ENCODE measurements at places on chromosomes 2 and 18.

DNA sequence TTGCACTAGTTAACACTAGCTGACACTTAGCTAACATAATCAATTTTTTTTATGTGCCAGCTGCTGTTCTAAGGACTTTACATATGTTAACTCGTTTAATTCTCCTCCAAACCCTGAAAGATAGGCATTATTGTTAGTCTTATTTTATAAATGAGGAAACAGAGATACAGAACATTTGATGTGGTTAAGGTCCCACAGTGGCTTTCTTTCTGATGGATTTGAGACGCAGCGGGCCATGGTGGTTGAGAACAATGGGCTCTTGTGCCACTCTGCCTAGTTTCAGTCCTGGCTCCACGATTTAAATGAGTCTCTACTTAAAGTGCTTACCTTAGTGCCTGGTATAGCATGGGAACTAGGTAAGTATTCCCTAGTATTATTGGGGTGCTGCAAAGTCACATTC, 201.9 kb upstream of the SPRED2 start:
- DNase-seq, result no peak

DNA sequence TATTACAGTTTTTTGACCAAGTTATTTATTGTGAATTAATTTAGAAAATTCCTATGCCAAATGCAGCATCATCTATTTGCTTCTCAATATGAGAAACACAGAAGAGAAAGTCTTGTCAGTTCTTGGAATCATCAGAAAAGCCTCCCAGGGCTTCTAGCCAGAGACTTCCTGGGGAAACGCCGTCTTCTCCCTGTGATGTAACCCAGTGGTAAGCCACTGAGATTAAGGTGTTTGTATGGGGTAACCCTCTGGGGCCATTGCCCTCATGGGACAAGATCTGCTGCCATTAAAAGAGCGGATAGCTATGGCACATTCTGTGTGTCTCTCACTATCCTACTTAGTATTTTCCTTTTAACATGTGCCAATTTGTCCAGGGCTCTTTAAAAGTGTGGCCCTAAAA, 28.0 kb downstream of the ANKRD29 start:
- no peak for DNase-seq

DNA sequence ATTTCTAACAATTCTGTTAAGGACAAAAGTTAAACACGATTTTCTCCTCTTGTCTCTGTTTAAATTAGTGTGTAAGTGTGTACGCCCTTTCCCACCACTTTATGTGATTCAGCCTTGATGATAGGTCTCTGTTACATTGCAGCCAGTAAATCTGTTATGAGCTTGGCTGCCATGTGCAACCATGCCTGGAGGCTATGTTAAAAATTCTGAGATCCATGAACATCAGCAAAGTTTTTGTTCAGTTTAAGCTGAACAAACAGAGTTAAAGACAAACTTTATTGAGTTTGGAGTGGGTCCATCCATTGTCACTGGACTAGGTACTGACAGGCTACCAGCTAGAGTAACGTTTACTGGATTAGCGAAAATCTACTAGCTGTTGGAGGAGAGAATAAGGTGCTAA, 110.4 kb downstream of the NCKAP5 start:
- DNase-seq, result no peak

DNA sequence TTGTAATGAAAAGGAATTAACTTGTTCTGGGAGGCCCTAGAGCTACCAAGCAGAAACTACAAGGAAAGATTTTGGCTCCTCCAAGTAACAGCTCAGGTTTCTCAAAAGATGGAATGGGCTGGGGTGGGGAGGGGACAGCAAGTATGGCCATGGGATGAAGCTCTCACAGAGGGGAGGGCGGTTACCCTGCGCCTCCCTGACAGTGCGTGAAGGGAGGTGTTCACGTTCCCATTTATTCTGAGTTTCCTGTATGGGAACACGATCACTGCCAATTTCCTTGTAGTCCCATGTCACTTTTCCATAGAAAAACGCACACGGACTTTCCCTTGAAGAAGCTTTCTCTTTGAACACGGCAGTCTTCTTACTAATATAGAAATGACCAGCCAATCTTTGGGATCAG, 17.0 kb downstream of the CDC42EP3 start:
- no peak for DNase-seq

DNA sequence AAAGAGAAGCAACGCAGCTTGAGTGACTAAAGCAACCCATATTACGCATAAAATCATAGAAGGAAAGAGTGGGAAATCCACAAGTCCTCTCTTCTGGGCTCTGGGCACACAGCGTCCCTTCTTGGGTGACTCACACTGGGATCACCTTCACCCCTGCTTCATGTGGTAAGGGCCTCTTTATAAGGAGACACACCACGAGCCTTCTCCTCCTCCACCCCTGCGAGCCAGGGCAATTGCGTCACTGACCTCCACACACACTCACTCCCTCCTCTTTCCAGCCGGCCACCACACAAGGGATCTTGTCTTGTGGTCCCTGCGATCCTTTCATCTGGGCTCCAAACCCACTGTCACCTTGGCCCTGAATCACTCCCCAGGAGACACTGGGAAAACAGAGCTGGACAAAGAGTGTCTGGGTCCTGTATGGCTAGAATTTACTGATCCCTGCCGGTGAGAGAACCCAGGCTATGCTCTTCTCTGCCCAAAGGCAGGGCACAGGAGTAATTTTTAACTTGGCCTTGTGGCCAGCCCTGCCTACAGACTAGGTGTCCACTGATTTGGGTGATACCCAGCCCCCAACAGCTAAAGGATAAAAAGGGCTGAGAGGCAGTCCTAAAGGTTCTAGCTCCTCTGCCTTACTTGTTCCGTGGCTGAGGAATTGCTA, 35.3 kb downstream of the NHEJ1 start:
- no peak for DNase-seq

DNA sequence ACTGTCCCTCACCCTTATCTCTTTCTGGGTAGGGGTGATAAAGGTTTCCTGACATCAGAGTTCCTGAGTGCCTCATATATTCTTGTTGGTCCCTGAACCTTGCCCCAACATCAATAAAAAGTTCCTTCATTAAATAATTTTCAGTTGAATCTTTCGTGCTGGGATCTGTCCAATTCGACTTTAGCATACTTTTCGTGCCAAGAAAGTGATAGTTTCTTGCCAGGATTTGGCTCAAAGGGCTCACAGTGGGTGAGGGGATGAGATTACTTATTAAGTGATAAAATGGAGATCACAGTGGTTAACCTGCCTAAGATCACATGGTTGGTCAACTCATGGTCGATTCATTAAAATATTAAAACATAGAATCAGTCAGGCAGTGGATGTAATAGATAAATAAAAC, 93.8 kb upstream of the SLC8A1 start:
- no peak for DNase-seq

DNA sequence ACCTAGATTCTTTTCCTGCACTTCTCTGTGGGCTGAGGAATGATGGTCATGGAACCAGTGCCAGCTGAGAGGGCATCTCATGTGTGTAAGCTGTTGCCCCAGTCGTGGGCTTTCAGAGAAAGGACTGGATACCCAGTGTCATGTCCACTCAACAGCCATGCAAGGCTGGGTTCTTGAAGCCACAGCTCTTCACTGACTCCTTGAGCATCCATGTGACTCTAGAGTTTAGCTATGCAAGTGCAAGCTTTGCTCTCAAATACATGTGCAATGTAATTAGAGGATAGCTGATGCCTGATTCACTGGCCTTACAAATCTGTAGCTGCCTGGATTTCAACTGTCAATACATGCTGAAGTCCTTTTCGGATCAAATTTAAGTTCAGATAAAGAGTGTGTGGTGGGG, 46.8 kb upstream of the EML6 start:
- no peak for DNase-seq

DNA sequence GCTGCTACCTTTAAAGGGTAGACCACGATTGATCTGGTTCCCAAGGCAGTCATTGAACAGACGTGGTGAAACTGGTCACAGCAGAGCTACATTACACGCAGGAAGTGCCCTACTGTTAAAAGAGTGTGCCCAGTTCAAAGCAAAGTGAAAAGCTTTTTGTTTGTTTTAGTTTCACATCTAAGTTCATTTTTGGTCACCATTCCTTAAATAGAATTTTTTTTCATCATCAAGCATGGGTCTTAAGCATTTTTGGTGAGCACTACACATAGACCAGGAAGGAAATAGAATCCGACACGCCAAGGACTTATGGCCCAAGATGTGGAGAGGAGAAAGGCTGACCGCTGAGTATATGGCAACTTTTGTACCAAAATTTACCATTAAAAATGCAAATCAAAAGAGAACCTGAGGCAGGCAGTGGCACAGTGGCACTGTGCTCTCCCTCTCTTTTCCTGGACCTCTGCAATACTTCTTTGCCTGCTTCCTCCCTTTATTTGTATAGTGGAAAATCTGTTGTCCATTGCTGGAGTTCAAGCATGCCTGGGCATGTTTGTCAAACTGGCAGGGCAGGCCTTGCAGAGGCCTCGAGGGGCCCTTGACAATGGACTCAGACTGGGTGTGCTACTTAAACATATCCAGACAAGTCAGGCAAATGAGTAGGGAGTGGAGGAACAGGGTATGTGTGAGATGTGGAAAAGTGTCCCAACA, 42.6 kb upstream of the HNRNPA3 start:
- no peak for DNase-seq

Measured in endothelial cell (in vitro differentiated cells).